Stimulated activated CD4-positive, alpha-beta T cell treated with anti-CD3 and anti-CD28 coated beads, TNF-alpha, amount 100 ng/mL, for 24 hours (primary cell): ENCODE measurements at places on chromosomes 2 and 18.

DNA sequence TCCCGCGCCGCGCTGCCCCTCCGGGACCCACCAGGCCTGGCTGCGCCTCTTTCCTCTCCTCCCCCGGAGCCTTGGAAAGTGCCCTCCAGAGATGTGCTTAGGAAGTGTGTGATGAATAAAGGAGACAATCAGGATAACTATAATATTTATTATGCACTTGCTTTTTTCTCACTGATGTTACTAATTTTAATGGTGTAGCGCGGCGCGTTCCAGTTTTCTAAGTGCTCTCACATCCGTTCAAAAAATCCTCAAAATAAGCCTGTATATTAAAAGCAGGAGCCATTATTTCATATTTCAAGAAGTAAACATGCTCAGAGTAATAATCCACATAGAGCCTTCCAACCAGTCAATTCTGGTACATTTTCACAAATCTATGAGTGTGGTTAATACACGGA is 941 bp upstream of the MPPE1 start:
- no peak for DNase-seq

GRCh38 chr2:141620372-141620771 is 510.4 kb downstream of the LRP1B start:
- DNase-seq: no peak

DNA sequence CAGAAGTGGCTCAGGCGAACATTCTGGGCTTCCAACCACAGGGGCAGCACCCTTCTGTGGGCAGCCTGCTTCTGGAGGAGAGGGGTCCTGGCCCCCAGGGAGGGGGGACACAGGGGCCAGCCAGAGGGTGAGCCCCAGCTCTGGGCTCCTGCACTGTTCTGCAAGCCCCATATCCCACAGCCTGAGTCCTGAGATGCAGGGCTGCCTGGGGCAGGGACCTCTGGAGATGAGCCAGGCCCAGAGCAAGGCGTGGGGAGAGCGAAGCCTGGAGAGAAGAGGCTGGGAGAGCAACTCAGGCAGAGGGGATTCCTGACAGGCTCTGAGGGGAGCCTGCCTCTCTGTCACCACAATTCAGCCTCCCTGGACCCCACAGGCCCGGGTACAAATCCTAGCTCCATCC is 13.5 kb upstream of the PRSS56 start:
- no peak for DNase-seq

DNA sequence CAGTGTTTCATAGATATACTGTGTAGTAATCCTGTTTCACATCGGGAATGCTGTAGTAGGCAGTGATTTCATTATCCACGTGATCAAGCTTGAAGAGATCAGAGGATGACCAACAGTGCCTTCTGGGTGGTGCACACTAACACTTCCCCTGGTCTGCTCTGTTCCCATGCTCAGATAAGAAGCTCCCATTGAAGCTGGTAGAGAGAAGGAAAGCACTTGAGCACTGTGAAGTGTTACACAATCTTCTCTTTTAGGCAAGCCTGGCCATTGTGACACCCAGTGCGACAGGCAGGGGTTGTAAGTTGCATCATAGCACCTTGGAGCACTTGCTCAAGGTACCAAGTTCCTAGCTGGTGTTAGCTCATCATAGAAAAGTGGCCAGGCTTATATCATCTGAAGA is 30.6 kb upstream of the GPD2 start:
- DNase-seq: no peak

DNA sequence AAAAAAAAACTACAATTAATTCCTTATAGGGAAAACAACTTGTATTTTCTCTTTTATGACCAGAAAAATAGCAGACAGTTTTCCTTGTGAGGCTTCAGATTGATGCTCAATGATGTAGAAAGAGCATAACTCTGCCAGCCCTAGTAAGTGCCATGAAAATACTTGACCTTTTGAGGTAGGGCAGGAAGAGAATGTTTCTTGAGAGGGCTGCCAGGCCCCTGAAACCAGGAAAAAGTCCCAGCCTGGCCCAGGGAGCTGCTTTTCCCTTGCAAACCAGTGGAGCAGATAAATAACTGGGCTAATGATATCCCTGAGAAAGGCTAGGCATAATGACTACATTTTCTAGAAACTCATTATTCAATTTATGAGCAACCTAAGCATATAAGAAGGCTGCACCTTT is 126.8 kb downstream of the SLC8A1 start:
- no peak for DNase-seq

- no peak for DNase-seq
Observed at GRCh38 chr2:171515672-171516298, 6.5 kb upstream of the CYBRD1 start.

GRCh38 chr2:2648094-2648493 is 317.0 kb upstream of the MYT1L start:
- DNase-seq: no peak

DNA sequence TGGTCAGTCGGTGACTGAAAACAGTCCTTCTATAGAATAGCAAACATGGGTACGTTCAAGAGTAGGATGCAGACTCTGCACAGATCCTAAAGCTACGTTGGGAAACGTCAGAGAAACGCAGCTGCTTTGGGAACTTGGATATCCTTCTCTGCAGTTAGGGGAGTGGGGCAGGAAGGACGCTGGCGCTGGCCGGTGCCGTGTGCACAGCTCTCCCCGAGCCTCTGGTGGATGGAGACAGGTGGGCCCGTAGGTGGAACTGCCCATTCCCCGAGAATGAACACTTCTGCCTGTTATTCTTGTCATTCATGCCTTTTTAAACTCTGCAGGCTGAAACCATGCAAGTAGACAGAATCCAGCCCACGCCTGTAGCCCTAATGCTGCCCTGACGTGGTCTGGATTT is 91.7 kb upstream of the MBOAT2 start:
- no peak for DNase-seq

GRCh38 chr2:229749779-229750178 is 35.4 kb upstream of the DNER start:
- DNase-seq: no peak

GRCh38 chr2:192443831-192444230 is 249.1 kb upstream of the TMEFF2 start:
- DNase-seq: no peak

DNA sequence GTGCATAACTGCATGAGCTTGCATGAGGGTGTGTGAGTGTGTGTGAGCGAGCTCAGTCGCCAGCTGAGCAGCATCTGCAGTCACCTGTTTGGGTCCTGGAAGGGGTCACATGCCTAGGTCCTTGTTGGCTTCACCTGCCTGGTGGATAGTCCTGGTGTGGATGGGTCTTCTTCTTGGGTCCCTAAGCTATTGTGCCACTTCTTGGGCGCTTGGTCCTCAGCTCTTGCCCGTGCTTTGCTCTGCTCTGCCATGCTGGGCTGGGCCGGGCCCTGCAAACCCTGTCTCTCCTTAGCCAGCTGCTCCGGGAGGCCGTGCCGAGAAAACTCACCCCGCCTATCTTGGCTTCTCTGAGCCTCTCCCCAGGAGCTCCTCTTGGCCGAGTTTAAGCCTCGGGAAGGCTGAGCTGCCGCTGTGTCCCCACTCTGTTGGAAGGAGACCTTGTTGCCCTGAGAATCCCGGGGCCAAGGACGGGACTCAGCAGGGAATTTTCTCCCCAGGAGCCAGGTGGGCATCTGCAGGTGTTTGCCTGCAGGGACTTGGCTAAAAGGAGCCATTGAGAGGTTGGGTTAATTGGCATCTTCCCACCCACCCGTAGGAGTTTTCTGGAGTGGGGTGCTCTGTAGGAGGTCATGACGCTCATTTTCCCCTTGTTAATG is 300.8 kb downstream of the NDUFA10 start:
- DNase-seq: no peak

GRCh38 chr2:61938511-61938910 is 33.0 kb downstream of the COMMD1 start:
- DNase-seq: no peak

DNA sequence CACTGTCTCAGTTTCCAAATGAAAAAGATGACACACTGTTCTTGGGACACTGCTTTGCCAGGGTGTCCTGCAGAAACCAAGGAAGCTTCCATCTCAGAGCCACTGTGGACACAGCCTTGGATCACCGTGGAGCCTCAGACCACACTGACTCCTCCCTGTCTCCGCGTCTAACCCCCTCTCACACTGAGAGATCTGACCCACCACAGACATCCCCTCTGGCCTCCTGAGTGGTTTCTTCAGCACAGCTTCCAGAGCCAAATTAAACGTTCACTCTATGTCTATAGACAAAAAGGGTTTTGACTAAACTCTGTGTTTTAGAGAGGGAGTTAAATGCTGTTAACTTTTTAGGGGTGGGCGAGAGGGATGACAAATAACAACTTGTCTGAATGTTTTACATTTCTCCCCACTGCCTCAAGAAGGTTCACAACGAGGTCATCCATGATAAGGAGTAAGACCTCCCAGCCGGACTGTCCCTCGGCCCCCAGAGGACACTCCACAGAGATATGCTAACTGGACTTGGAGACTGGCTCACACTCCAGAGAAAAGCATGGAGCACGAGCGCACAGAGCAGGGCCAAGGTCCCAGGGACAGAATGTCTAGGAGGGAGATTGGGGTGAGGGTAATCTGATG is 113.4 kb upstream of the PKDCC start:
- no peak for DNase-seq

DNA sequence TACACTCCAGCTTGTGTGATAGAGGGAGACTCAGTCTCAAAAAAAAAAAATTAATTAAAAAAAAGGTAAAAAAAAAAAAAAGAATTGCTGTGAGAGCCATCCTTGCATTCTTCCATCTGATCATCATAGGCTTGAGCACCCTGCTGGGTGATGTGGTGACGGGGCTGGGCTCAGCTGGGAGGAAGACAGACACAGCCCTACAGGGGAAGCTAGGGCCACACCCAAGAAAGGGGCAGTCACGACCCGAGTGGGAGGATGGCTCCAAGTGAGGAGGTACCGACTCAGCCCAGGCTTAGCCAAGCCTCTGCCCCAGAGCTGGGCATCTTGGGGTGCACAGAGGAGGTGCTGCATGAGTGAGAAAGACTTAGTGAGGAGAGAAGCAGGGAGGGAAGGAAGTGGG is 165.5 kb downstream of the SH3RF3 start:
- DNase-seq: no peak

DNA sequence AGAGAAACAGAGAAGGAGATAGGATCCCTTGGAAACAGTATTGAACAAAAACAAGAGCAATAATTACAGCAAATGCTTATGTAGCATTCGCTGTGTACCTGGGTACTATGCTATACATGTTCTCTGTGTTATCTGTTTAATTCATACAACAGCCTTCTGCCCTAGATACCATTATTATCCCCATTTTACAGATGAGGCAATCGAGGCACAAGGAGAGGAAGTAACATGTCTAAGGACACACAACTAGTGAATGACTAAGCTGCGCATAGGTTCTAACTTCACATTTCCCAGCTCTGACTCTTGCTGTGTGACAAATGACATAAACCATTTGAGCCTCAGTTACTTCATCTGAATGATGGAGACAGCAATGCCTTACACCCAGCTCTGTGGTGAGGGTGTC is 70.5 kb downstream of the VSNL1 start:
- no peak for DNase-seq

- DNase-seq: no peak
Observed at GRCh38 chr18:26386002-26386401, 159.8 kb downstream of the TAF4B start.

GRCh38 chr2:122033778-122034177 is 278.3 kb downstream of the TSN start:
- DNase-seq: no peak

- no peak for DNase-seq
Observed at GRCh38 chr2:126288362-126288761, 367.6 kb upstream of the GYPC start.

DNA sequence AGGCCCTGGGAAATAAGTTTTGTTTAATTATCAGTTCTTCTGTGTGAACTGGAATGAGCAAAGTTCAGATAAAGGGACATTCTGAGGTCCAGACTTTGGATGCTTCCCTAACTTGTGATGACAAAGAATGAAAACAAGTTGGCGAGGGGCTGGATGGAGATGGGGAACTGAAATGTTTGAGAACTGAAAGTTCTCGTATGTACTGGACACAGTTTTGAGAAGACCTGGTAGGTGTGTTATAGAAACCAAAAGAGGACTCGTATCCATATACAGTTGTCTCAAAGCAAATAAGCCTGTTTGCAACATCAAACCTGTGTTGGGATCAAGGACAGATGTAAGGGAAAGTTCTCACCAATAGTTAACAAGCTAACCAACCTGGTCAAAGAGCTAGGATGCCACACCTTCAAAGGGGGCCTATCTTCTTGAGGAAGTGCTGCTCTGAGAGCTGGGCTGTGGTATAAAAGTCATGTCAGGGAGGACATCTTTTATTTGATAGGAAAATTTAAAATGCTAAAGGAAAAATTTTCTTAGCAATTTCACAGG is at the start of gene UPP2:
Gene UPP2, plus strand, starts transcription at position 493 of the 543 bp plus-strand sequence. CDS start 188 bp downstream, outside the sequence.
- DNase-seq: no peak

GRCh38 chr2:178632729-178633128 is 152.5 kb downstream of the PLEKHA3 start:
- DNase-seq: no peak

- no peak for DNase-seq
Observed at GRCh38 chr2:134536296-134536695, 182.5 kb downstream of the TMEM163 start.

GRCh38 chr18:51639541-51639940 is 442.1 kb upstream of the MEX3C start:
- no peak for DNase-seq

DNA sequence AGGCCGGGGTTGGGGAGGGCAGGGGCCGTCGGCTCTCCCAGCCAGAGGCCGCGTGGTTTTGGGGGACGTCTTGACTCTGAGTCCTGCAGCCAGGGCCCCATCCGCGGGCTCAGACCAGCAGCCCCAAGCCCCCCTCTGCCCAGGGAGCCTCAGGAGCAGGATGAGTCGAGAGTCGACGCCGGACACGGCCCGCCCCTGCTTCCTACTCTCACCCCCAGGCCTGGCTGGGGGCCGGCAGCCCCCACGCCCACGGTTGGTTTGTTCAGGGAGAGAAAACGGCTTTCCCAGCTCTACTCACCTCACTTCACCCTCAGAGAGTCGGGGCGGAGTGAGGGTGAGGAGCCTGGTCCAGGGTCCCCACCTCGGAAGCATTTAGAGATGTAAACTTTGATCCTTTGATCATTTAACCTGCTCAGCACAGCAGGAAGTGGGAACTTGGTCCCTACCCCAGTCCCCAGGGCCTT is 6.9 kb downstream of the SNORC start:
- DNase-seq: no peak

- DNase-seq: no peak
Observed at GRCh38 chr2:200356857-200357384, 50.4 kb downstream of the SPATS2L start.

DNA sequence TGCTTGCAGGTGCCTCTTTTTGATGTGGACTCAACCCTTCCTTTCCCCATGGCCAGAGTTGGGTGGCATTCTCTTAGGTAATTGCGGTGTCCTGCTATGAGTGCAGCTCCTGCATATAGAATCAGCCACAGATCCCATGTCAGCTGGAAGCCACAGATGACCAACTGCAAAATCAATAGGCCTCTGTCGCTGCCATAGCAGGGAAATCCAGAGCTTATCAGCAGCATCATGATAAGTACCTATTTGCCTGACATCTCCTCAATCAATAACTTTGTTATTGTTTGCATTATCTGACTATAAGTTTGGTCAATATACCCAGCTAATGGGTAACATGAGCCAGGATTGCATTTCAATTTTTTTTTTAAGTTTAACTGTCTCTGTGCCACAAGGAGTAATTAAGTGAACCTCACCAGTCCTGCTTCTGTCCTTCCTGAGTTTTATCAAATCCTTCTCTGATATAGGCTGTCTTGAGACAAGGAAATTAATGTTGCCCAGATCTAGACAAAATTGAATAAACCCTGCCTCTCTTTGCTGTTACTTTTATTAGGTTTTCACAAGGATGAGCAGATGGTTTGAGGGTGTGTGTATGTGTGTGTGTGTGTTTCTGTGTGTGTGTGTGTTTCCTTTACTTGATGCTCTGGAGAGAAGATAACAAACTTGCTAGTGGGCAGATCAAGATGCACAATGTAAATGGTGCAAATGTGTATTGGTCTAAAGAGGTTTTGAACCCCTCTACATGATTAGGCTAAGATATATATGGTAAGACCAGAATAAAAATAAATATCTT is 59.6 kb upstream of the CREB1 start:
- DNase-seq: no peak
